ENCODE measurements at places on chromosomes 7 and 10.

- no peak overlapping the region for H3K27ac ChIP-seq
- DNase-seq = no peak
- no peak overlapping the region for H3K4me3 ChIP-seq
- no peaks in the 10 kb centered on the region for H3K27me3 ChIP-seq
- no peaks in the 10 kb centered on the region for H3K4me1 ChIP-seq
- H3K36me3 ChIP-seq = no peaks in the 10 kb centered on the region
These were observed 63.0 kb upstream of the PRSS58 start for GRCh38 chr7:142320883-142321282.

GRCh38 chr7:104272767-104273384, 55.5 kb upstream of the LHFPL3 start:
- no peaks in the 10 kb centered on the region for H3K36me3 ChIP-seq
- no peak overlapping the region for H3K27ac ChIP-seq
- no peak overlapping the region for H3K4me3 ChIP-seq
- no peaks in the 10 kb centered on the region for H3K27me3 ChIP-seq
- H3K4me1 ChIP-seq = no peaks in the 10 kb centered on the region
- no peak for DNase-seq

GRCh38 chr10:60430017-60430416, 40.3 kb upstream of the ANK3 start:
- no peaks in the 10 kb centered on the region for H3K36me3 ChIP-seq
- H3K27me3 ChIP-seq = no peaks in the 10 kb centered on the region
- H3K4me3 ChIP-seq = no peak overlapping the region
- no peaks in the 10 kb centered on the region for H3K4me1 ChIP-seq
- H3K27ac ChIP-seq = peak overlapping the region; percentile 69
- DNase-seq = no peak

DNA sequence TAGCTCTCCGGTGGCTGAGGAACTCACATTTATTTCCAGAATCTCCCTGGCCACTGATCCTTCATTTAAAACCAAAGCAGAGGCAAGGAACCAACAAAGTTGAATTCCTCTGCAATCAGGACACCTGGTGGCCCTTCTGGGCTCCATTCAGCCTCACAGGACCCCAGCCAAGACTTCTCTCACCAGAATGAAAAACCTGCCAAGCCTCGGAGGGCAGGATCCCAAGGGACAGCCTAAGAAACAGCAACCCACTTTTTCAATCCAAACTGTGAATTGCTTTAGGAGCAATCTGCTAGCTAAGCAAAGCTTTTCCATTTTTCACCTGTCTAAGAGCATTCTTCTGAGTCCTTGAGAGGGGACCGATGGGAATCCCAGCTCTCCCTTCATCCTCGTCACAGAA, 34.6 kb downstream of the OAT start:
- peaks cover 17% of the 10 kb centered on the region for H3K4me1 ChIP-seq
- no peak for DNase-seq
- no peak overlapping the region for H3K27ac ChIP-seq
- no peaks in the 10 kb centered on the region for H3K27me3 ChIP-seq
- no peak overlapping the region for H3K4me3 ChIP-seq
